ENCODE measurements at places on chromosomes 13 and 19.

GRCh38 chr13:42259515-42259914, 12.4 kb upstream of the AKAP11 start:
- DNase-seq: no peak

DNA sequence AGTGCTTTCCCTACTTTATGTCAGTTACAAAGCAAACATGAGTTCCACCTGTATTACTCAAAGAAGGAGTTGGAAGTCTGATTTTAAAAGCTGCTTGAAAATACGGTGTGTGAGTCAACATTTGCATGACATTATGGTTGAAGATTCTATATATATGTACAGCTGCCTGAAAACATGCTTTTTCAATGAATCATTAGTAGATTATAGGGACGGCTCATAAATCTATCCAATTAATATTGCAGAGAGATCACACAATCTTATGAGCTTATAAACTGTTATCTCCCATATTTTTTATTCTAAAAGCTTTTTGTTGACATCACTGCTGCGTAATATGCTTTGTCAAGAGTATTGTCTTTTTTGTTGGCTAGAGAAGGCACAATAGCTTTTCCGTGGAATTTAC, 873.8 kb downstream of the SLITRK6 start:
- no peak for DNase-seq

DNA sequence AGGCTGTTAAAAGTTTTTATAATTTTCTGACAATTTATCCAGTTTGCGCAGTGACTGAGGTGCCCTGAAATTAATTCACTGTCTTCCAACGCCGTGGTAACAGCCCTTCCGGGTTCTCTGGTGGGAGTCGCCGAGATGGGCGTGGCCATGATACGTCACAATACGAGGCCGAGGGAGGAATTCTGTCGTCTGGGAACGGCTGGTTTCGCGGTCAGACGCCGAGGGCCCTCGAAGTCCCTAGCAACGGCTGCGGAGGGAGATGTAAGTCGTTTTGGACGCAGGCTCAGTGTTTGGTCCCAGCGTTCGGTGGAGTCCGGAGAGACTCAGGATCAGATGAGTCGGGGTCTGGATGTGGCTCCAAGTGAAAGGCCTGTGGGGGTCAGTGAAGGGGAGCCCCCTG, 21.7 kb downstream of the ZNF613 start:
- DNase-seq: no peak

DNA sequence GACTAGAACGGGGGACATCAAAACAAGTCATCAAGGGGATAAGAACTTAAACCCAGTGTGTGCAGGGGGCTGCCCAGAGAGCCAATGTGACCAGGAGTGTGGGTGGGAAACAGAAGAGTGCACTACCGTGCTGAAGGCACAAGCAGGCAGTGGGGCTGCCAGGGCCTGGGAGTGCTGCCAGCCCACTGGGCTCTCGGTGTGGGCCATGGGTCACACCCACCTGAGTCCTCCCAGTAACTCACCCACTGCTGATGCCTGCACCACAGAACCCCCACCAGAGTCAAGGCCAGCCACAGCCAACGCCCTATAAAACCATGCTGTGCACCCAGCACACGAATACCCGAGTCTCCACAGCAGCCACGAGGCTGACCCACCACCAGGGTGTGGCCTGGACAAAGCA, 8.5 kb downstream of the MED26 start:
- no peak for DNase-seq

DNA sequence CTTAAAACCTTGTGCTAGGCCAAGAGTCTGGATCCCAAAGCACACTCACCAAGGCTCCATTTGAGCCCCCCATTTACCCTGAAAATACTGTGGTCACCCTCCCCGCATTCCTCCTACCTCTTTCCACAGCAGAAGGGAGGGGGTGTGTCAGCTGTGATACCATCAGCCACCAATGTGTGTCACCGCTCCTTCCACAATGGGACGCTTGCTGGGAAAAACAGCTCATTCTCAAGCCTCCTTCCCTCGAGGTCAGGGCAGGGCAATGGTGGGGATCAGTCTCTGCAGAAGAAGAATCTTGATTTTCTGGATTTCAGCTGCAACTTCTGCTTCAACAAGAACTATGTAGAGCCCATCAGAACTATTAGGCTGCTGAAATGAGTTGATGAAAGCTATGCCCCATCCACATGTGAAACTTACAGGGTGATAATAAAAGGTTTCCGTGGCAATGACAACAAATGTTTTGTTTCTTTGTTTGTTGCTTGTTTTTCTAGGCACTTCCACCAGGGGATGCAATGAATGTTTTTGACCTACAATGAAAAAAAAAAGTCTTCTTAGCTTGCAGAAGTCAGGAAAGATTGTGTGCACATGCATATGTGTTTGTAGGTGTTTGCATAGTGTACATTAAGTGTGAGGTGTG, 26.4 kb upstream of the ZNF507 start:
- peak; percentile 72 for DNase-seq

DNA sequence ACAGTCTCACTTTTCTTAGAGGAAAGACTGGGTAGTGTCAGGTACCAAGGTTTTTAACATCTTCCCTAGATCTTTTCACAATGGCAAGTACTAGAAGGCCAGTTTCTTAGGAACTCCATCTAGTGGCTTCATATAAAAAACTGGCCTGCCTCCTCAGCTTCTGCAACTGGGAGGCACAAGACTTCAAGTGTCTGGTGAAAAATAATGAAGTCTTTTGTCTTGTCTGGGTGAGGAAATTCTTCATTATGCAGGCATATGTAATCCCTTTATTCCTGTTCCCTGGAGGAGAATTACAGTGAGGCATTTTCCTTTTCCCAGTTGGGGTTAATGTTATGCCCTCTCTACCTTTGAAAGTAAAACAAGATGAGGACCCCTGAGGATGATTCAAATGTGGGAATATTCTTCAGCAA, 300.5 kb downstream of the NALCN start:
- peak; percentile 25 for DNase-seq

GRCh38 chr13:39959497-39960144, 304.2 kb downstream of the COG6 start:
- DNase-seq: no peak

All from iPS-NIHi11 (cell line).